GM13976 (cell line): ENCODE measurements at places on chromosomes 16 and 17.

DNA sequence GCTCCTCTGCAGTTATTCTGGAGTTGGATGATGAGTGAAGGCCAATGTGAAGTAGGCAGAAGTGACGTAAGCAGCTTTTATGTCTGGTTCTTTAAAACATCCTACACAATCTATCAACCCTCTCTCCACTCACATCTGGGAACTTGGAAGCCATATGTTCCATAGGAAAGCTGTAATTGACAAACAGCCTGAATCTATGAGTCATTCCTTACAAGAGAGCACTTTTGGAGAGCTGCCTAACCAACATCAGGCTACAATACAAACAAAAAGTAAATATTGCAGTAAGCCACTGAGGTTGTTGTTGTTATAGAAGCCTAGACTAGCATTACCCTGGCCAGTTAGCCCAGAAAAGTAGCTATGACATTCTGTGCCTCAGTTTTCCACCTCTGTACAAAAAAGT lies 5.9 kb downstream of the CCL7 start:
- DNase-seq = no peak

- DNase-seq = no peak
These were observed 961.9 kb downstream of the CDH11 start for GRCh38 chr16:64159976-64160375.

DNA sequence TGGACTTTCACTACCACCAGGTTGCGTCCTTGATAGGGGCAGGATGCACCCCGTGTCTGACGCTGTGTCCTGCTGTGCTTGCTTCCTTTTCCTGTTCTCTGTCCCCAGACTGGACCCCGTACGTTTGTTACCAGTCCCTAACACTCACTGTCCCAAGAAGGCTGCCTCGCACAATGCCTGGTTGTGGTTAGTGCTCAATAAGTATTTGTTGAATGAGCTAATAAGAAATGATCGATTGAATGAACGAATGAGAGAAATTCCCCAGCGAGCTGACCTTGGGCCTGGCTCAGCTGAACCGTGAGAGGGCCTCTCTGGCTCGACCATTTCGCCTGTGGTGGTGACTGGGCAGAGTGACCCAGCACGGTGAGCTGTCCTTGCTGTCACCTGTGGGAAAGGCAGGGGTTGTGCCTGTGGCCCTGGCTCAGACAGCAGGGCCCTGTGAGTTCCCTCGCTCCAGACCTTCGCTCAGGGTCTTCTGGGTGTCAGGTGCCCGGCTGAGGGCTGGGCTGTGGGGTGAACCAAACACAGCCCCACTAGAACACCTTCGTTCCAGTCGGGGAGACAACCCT lies 20.9 kb downstream of the CMIP start:
- no peak for DNase-seq

- no peak for DNase-seq
These were observed 88.6 kb upstream of the BRD7 start for GRCh38 chr16:50457423-50457822.

GRCh38 chr16:69566981-69567680 lies 1.4 kb downstream of the NFAT5 start:
- peak; percentile 50 for DNase-seq

GRCh38 chr16:68232335-68232734 lies 3.6 kb downstream of the ESRP2 start:
- DNase-seq = no peak

GRCh38 chr16:55543472-55543871 lies 23.0 kb upstream of the CAPNS2 start:
- no peak for DNase-seq

- no peak for DNase-seq
These were observed 235.1 kb downstream of the ZNF423 start for GRCh38 chr16:49620869-49621240.

GRCh38 chr17:78144147-78144719 lies 2.0 kb upstream of the C17orf99 start:
- no peak for DNase-seq

- DNase-seq = no peak
These were observed 10.2 kb downstream of the CACNB1 start for GRCh38 chr17:39187152-39187830.

DNA sequence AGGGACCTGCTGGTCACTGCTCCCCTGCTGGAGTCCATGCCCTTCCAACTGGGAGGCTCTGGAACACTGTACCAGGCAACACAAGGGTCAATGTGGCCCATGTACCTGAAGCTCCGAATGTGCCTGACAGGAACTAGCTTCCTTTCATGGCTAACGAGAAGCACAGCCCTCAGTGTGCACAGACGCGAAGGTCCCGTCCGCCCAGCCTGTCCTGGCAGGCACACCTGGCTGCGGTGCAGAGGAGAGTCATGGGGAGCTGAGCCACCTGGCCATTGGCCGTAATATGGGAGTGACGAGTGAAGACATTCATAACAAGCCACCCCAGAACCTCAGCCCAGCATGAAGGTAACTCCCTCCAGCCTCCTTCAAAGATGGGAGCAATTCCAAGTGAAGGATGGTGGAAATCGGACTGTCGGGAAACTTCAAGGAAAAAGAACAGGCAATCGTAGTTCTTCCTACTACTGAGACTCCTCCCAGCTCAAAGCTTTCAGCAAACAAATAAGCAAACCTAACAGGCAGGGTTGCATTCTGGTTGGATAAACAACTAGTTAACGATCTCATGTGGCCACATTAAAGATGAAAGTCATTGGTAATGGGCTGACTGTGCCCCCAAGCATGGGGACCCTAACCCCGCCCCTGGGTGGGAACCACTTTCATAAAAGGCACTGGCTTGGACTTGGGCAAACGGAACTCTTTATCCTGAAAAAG lies 13.2 kb downstream of the TMEM11 start:
- DNase-seq = no peak

GRCh38 chr17:69547947-69548346 lies 133.4 kb downstream of the MAP2K6 start:
- no peak for DNase-seq

DNA sequence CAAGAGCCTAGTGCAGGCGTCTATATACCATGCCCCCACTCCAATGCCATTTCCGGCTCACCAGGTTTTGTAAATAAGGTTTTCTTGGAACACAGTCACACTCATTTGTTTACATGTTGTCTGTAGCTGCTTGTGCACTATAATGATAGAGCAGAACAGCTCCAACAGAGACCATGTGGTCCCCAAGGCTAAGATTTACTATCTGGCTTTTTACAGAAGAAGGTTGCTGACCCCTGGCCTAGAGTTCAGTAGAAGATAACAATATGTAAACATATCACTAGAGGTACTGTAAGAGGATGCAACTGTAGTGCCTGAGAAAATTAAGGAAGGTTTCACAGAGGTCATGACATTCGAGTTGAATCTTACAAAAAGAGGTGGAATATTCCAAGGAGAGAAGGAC lies 66.3 kb downstream of the CACNG1 start:
- DNase-seq = no peak

DNA sequence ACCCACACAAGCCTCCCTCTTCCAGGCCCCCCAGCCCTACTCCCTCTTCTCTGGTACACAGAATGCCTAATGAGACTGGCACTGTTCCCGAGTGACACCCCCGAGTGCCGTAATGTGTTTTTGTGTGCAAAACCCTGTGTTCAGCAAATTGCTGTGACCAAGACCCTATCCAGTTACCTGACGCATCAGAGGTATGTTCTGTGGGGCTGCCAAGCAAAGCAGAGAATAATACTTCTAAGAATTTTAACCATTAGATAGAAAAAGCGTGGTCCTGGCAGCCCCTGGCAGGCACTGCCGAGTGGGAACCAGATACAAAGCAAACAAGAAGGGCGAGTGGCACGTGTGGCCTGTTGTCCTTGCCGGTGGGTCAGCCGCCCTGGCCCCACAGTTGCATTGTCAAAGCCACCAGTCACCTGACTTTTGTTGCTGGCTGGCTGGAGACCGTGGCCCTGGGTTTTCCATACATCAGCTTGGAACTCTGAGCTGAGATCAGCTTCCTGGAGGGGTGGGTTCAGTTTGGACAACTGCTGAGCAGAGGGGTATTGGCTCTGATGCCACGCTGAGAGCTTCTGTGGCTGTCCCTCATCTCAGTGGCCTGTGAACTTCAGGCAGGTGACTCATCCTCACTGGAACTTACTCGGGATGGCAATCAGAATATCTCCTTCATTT lies 69.1 kb upstream of the BRD7 start:
- no peak for DNase-seq

DNA sequence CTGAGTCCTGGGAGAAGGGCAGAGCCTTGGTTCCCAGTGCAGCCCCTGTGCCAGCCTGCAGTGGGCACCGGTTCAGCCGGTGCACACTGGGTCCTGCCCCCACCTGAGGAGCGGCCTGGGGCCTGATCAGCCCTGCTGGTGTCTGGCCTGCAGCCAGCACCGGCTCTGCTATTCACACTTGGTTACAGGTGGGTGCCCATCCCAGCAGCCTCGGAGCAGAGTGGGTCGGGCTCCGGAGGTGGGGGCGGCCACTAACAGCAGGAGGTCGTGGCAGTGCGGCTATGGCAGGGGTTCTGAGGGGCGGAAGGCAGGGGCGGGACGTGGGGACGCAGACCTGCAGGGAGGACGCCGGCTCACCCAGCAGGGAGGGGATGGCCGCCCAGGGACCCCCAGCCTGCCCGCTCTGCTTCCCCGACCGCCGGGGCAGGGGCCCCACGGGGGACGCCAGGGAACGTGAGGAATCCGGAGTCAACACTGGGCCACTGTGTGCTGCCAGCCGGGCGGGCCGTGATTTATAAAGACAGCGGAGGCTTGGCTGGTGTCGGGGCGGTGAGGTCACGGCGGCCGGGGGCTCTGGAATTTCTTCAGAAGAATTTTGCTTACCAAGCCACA lies 20.3 kb downstream of the METRNL start:
- no peak for DNase-seq

DNA sequence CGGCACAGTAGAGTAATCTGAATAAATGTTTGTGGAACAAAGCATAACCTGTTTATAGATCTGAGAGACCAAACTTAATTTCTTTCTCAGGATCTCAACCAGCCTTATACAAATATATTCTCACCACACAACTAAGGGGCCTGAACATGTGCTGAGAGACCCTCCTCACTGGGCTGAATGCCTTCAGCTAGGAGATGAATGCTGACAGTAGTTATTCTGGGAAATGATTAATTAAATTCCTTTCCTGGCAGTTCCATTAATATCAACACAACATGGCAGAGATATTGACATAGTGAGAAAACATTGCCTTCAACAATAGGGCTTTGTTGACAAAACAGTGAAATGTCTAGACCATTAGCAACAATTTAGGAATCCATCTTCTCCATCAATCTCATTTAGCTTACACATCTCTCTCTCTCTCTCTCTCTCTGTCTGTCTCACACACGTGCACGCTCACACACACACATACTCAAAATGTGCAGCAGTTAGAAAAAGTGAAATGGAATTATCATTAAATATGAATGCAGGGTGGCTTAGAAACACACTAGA lies 780.8 kb upstream of the CDH8 start:
- no peak for DNase-seq

DNA sequence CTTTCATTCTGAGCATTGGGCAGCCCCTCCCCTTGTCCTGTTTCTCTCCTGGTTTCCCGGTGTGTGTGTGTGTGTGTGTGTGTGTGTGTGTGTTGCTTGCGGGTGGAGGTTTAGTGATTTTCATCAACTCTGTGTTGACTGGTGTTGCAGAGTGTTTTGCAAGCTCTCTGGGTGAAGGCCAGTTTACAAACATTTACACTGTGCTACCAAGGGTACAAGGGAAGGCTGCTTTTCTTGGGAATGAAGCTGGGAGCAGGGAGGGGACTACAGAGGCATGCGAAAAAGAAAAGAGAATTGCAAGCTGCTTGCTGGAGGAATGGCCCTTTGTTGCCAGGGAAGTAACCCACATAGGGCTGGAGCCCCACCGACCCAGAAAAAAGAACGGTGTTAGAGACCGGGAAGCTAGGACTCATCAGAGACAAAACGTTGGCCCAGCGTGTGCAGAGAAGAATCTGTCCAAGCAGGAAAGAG lies 29.6 kb downstream of the HS3ST3B1 start:
- DNase-seq = no peak

DNA sequence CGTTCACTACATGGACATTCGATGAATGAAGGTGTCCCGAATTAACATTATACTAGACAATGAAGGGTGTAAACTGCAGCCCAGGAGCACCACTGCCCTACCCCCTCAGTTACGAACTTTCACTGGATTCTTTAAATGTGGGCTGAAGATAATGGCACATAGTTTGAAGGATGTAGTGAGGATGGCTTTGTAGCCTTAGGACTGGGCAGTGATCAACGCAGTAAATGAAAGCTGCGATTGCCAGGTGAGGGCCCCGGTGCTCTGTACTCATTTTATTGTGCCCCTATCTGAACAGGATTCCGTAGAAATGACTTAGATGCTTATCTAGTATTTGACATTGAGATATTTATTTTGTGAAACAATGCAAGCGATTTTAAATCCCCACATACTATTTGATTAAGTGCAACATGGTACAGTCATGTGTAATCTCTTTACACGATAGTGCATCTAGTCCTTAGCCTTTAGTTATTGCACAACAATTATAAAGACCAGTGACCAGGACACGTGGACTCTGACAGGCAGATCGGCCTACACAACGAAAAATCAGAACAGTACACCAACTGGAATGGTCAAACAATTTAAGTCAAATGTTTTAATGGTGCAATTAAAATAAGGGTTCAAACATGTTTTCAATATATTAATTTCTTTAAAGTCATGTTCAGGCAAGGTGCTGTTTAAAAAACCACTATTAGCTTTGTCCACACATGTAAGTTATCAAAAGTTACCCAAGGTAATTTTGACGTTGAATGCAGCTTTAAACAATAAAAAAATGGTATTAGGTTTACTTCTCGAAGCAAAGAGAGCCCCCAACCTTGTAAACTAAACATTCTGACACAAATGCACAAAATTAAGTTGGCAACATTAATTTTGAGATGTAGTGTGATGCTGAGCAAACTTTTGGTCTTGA lies 17.4 kb upstream of the ERN1 start:
- no peak for DNase-seq

- no peak for DNase-seq
These were observed 47.8 kb downstream of the HOXB1 start for GRCh38 chr17:48483004-48483403.

GRCh38 chr16:10923146-10923649 lies 19.1 kb downstream of the DEXI start:
- no peak for DNase-seq

GRCh38 chr17:76076765-76077583 lies 2.0 kb upstream of the ZACN start:
- peak; percentile 49 for DNase-seq

DNA sequence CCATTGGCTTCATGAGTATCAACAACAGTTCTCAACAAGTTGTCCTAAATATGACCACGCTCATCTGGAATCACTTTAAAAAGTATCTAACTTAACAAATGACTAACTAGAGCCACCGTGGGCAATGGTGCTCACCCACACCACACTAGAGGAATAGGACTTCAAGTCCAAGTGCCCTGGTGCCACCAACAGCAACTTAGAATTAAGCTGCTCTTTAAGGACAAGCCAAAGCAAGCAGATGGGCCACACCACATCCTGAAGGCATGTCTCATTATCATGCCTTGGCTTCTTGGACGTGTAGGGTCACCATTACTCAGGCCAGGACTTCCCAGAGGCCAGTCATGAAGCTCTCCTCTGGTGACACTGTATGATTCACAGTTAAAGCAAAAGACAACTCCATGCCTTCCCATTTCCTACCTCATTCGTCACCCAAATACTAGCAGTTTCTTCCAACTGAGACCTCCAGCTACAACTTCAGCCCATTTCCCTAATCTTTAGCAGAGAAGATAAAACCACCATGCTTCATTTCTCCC lies 9.4 kb upstream of the SLC6A4 start:
- DNase-seq = no peak
